Activated CD4-positive, alpha-beta T cell treated with anti-CD3 and anti-CD28 coated beads for 4 hours (primary cell): ENCODE measurements at places on chromosomes 12 and 14.

DNA sequence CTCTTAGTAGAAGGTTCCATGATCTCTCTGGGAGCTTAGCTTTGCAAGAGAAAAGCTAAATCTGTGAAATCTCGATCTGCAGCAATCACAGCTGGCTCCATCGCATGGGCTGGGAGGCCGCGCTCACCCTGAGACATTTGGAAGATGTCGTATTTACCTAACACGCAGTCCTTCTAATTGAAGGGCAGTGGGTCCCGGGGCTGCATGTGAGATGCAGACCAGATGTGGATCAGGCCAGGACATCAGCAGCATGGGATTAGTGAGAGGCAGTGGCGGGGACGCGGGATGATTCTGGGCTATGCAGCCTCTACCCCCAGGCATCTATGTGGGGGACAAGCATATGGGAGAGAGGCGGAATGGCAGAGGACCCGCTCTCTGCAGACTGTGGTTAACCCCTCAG is 312.4 kb upstream of the RTL1 start:
- DNase-seq, result no peak

GRCh38 chr12:73181244-73181643 is 909.1 kb downstream of the TRHDE start:
- DNase-seq, result no peak

GRCh38 chr12:21774358-21775132 is at the start of gene KCNJ8:
TSS of gene KCNJ8 (minus strand) at chr12:21774706. CDS start at chr12:21773616, 1,090 bp downstream.
- no peak for DNase-seq

GRCh38 chr12:68370006-68370590 is 37.9 kb upstream of the MDM1 start:
- DNase-seq, result no peak

DNA sequence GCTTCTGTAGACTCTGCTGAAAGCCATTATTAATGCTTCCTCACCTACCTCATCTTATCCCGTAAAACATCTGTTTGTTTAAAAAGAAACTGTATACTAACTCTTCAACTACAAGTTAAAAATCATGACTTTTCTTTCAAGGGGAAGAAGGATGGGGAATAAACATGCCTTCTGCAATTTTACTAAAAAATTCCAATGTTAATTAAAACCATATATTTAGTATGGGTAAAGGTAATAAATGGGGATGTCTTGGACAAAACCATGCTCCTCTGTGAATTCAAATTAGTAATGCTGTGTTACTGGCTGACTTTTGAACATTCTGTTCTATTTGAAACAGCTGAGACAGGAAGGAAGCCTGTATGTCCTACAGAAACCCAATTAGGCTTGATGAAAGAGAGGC is 311.1 kb upstream of the DIO2 start:
- no peak for DNase-seq

GRCh38 chr12:126819554-126819953 is 1447.4 kb upstream of the TMEM132C start:
- no peak for DNase-seq

- DNase-seq, result no peak
These were observed 79.7 kb downstream of the FGD4 start for GRCh38 chr12:32478858-32479725.

DNA sequence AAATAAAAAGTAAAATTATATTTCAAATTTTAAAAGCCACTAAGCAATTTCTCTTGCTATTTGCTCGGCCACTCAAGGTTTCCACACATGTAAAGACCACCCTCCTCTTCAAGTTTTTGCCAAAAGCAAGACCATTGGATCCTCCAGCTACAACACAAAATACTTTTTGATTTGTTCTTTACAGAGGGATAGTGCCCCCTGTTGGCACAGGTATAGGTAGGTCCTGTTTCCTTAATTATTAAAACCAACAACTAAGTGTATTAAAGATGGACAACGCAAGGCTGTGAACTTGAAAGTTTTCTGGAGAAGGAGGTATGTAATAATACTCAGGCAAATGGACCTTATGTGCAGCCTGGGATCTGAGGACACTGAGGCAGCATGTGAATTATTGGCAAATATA is 23.8 kb downstream of the ATP6V1D start:
- peak; percentile 4 for DNase-seq

- DNase-seq, result no peak
These were observed 44.1 kb downstream of the FOS start for GRCh38 chr14:75322746-75323145.

DNA sequence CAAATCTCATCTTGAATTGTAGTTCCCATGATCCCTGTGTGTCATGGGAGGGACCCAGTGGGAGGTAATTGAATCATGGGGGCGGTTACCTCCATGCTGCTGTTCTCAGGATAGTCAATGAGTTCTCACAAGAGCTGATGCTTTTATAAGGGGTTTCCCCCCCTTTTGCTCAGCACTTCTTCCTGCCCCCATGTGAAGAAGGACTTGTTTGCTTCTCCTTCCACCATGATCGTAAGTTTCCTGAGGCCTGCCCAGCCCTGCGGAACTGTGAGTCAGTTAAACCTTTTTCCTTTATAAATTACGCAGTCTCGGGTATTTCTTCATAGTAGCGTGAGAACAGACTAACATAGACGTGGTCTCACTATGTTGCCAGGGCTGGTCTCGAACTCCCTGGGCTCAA is 56.1 kb upstream of the EIF5 start:
- no peak for DNase-seq

DNA sequence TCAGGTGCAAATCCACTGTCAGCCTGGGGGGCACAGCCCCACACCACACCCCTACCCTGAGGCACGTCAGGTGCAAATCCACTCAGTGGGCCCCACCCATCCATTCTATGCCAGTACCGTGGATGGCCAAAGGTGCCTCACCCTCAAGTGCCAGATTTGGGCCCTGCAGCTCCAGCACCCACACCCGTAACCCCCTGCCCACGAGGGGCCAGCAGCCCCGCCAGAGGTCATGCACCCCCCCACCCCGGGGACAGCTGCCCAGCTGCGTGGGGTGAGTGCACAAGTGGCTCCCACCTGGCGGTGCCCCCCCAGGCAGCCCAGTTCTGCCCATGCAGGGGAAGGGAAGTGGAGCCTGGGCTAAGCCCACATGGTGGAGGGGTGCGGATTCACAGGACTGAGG is 51.2 kb downstream of the FBRSL1 start:
- DNase-seq, result no peak

DNA sequence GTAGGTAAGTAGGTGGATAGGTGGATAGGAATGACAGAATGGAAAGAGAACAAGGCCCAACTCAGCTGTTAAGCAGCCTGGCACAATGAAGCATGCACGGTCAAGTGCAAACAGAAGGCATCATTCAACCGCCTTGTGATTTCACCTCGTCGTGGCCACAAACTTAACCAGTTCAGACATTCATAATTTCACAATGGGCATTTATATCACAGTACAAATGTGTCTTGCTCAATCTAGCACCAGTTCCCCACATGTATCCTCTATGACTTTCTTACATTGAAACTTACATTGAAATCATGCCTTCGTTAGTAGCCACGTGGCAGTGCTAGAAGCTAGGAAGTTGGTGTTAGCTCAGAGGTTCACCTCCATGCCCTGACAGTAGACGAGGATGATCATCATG is 207.5 kb downstream of the ETV6 start:
- no peak for DNase-seq

DNA sequence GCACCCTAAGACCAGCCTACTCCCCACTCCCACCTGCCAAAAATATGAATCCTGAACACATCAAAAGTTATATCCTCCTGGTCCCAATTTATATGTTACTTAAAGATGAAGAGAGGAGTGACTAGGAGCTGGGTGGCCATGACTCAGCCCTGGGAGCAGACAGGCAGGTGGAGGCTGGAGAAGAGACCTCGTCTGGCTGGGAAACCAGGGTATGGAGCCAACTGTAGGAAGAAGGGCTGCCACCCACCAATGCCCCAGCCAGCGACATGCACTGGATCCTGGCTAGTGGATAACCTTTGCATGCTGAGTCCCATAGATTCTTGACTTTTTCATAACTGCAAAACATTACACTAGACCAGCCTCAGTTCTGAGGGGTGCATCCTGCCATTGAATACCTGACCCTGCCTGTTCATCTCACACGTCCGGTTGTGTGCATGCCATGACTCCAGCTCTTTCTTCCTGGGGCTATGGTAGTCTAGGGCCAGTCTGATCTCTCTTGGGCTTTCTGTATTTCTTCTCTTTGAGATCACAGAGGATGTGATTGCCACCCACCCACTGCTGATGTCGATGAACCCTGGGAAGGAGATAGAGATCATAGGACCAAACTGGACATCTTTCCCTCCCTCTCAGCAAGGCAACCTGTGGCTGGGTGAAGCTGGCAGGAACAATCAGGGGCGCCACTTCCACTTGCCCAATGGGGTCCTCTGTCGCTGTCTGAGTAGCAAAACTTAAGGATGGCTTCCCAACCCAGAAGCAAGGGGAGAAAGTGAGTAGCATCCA is 69.6 kb upstream of the DDX11 start:
- DNase-seq, result no peak

GRCh38 chr14:29176876-29177275 is 410.3 kb downstream of the FOXG1 start:
- no peak for DNase-seq

GRCh38 chr12:29676676-29677075 is 107.1 kb downstream of the TMTC1 start:
- DNase-seq, result no peak

- no peak for DNase-seq
These were observed 313.2 kb downstream of the SEC23A start for GRCh38 chr14:38789805-38790204.

- DNase-seq, result no peak
These were observed 30.3 kb upstream of the SMOC1 start for GRCh38 chr14:69848903-69849391.

DNA sequence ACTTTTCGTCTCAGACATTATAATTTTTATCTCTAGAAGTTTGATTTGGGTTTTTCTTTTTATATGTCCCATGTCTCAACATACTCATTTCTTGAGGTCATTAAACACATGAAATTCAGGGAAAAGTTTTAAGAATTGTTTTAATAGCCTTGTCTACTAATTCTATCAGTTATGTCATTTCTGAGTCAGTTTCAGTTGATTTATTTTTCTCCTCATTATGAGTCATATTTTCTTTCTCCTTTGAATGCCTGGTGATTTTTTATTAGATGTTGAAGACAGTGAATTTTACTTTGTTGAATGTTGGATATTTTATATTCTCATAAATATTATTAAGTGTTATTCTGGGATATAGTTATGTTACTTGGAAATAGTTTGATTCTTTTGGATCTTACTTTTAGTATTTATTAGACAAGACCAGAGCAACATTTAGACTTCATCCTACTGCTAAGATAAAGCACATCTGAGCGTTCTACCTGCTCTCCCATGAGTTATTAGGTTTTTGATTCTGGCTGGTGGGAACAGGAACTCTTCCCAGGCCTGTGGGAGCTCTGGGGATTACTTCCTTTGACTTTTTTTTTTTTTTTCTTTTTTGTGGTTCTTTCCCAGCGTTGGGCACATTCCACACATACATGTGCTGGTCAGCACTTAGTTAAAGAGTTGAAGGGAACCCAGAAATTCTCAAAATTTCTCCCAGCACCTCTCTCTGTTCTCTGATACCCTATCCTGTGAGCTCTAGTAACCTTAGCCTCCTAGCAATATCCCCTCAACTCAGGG is 1157.7 kb downstream of the BCL11B start:
- DNase-seq, result no peak

GRCh38 chr12:106288494-106289195 is 13.9 kb upstream of the TCP11L2 start:
- peak; percentile 8 for DNase-seq

DNA sequence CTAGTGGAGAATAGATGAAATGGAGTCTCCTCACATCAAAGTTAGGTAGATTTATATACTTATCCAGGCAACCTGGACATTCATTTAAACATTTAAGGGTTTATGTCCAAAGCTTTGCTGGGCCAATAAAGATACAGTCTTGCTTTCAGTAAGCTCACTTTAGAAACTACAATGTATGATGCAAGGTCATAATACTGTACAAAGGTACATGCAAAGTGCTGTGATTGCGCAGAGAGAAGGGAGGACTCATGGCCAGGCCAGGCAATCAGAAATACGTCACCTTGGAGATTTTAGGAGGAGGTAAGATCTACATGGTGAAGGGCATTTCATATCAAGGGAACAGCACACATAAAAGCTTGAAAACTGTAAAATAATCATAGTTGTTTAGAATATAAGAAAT is 113.6 kb downstream of the FGD4 start:
- DNase-seq, result no peak

DNA sequence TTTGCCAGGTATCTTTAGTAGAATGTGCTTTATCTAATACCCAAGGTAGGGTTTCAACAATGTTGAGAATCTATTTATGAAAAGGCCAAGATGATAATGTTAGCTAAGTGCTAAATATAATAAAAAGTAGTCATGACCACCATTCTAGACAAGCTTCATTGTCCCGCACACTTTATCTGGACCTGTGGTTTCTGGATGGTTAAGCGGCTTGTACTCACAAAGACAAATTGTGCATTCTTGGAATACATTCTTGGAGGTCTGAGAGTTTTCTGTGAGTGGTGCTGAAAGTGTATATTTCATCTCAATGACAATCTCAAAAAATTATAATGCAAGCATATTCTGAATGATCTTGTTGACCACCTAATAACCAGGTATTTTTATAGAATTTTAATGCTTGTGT is 646.9 kb downstream of the DIO2 start:
- DNase-seq, result no peak

GRCh38 chr14:66624336-66624937 is 116.5 kb downstream of the GPHN start:
- no peak for DNase-seq

DNA sequence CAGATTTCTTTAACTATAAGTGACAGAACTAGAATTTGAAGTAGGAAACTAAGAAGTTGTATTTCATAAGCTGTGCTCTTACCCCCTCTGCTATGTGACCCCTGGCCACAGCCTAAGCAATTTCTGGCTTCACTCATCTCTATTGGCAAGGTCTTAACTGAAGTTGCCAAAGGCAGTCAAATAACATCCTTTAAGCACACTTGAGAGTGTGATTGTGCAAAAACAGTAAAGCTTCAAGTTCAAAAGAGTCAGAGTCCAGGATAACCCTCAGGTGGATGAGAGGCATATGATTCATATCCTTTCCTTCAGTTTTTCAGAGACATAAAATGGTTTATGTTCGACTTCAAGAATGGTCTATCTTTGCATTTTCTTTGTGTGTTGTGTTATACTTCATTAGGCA is 45.2 kb downstream of the GRIP1 start:
- DNase-seq, result no peak

GRCh38 chr14:74906925-74907521 is 16.0 kb downstream of the RPS6KL1 start:
- DNase-seq, result no peak

GRCh38 chr12:98469109-98469508 is 46.3 kb upstream of the TMPO start:
- no peak for DNase-seq

DNA sequence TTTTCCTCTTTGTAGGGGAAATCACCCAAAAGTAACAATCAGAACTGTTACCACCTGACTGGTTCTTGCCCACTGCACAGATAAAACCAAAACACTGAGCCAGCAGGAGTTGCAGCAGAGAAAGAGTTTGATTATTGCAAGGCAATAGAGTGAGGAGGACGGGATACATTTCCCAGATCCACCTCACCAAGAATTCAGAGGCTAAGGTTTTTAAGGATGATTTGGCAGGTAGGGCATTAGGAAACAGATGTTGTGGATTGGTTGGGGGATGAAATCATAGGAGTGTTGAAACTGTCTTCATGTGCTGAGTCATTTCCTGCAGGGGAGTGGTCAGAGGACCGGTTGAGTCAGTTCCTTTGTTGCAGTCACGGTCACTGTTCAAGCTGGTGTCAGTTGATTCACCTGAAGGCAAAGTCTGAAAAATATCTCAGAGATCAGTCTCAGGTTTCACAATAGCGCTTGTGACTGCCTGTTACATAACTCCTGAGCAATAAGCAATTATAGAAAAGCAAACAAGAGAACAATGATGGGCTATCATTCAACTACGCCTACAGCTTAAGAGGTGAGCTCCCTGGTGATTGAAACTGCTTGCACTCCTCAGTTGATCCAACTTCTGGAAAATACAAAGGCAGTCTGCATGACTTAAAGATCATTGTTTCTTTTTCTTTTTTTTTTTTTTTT is 20.3 kb upstream of the AMN1 start:
- peak; percentile 68 for DNase-seq
